ENCODE measurements at places on chromosomes 1 and 21.

- DNase-seq: no peak
Observed at GRCh38 chr1:184228558-184228957, 158.3 kb upstream of the C1orf21 start.

GRCh38 chr1:107277022-107277421, 136.2 kb downstream of the NTNG1 start:
- DNase-seq: peak; percentile 67

GRCh38 chr1:227922501-227923352, 25.0 kb downstream of the WNT9A start:
- no peak for DNase-seq

GRCh38 chr1:181062836-181063428, 25.6 kb upstream of the IER5 start:
- no peak for DNase-seq

GRCh38 chr1:46102769-46103476, 29.5 kb downstream of the PIK3R3 start:
- no peak for DNase-seq

DNA sequence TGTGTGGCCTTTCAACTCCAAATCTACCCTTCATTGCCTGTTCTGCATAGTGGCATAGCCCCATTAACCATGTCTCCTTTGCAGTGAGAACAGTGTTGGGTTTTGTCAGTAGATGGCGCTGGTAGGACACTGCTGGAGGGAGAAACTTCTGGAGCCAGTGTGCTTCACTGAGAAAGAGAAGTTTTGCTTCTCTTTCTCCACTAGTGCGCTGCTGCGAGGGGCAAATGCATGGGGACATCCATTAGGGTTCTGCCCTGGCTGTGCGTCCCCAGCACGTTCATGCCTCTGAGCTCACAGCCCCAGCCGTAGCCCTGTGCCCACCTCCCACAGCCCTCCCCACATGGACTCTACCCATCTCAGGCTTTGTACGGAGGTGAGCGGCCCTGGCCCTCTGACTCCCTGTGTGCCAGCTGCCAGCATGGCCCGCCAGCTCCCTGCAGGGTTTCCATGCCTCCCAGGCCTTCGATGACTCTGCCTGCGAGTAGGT, 53.1 kb downstream of the RIMS3 start:
- peak; percentile 81 for DNase-seq

DNA sequence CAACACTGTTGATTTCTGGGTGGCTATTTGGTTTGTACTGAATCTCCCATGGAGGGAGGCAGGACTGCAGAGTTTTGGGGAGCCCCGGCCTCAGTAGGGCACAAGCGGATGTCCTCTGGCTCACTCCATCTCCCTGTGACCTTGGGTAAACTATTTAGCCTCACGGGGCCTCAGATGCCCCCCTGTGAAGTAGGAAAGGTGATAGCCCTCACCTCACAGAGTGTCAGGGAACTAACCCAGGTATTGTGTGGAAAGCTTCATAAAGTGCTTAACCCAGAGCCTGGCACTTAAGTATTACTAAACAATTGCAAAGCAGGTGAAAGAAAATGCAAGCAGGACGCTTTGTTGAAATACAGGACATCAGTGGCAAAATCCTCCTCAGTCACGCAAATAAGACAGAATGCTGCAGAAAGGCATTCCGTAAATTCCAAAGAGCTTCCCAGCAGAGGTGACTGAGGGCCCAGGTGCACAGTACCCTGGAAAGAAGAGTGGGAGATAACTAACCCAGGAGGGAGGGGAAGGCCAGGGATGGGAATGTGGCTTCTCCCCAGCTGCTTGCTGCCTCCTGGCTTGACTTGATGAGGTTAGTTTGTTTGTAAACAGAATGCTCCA, 436.3 kb downstream of the PRDM2 start:
- no peak for DNase-seq

- DNase-seq: no peak
Observed at GRCh38 chr21:37829447-37829846, 86.8 kb downstream of the KCNJ6 start.

- DNase-seq: no peak
Observed at GRCh38 chr21:46229923-46230260, 1.3 kb upstream of the LSS start.

DNA sequence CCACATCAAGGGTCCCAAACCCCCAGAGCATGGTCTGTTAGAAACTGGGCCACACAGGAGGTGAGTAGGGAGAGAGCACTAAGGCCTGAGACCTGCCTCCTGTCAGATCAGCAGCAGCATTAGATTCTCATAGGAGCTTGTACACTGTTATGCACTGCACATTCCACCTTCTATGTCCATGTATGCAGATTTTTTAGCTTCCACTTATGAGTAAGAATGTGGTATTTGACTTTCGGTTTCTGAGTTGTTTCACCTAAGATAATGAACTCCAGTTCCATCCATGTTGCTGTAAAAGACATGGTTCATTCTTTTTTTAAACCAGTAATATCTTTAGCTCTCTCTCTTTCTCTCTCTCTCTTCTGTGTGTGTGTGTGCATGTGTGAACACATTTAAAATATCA, 663 bp upstream of the GBP6 start:
- no peak for DNase-seq

DNA sequence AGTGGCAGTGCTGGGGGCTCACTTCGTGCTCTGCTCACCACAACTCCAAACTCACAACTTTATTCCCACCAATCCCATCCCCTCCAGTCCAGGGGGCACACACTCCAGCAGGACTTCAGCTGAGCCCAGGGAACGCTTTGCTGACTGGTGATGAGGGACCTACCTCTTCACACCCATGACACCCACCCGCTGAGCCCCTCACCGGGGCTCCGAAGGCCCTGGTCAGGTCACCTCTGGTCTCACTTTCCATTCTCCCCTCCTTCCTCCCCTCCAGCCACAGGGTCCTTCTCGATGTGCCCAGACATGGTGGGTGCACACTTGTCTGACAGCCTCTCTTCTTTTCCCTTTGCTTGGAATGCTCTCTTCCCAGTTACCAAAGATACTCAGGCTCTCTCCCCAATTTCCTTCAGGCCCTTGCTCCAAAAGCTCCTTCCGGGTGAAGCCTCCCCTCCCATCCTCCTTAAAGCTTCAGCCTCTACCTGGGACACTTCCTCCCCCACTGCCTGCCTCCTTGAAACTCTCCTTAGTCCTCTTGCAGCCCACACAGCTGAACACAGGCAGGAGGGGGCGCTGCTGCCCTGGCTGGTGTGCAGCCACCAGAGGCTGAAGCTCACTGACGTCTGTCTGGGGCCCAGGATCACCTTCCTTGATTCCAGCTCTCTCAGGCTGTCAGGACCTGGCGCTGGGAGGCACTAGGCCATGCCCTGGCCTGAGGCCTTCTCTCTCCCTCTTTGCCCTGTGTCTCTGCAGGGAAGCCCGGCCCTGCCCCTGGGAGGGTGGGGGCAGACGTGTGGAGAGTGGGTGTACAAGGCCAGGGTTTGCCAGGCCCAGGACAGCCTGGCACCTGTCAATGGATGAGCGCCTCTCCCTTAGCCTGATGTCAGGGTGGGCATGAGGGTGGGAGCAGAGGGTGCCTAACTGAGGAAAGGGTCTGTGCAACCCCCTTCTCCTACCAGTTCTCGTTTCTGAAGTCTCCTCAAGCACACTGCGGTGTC, 1.6 kb downstream of the KCNE1 start:
- DNase-seq: peak; percentile 68

- no peak for DNase-seq
Observed at GRCh38 chr1:231591466-231591865, 35.1 kb upstream of the DISC1 start.

All from NCI-H1092 treated with DMSO at 0.1 percent for 48 hours (cell line).